Right lobe of liver (tissue), 6 donors: ENCODE measurements at places on chromosomes 2 and 18. TPM values are rescaled to one million over a fixed set of nuclear protein-coding genes. Genes with fewer than 3 reads are reported as not detected.

DNA sequence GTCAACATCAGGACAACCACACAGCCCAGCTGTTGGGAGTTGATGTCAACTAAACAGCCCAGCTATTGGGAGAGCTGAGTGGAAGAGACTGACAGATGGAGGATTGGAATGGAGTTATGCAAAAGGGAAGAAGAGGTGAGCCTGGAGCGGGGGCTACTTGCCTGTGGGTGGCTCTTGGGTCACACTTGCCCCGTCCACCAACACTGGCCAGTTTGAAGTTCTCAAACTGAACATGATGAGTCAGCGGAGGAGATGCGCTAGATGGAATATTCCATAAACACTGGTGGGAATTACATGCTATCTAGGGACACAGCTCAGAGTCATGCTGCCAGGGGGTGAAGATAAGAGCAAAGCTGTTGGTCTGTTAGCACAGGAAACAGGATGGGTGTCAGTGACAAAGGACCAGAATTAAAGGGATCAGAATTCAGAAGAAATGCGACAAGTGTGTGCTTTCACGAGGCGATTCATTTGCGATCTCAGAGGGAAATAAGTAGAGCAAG is 33.2 kb upstream of the AGAP1 start:
- H3K27me3 ChIP-seq = no peaks in the 10 kb centered on the region
- H3K36me3 ChIP-seq = no peaks in the 10 kb centered on the region
- no peak overlapping the region for H3K27ac ChIP-seq
- DNase-seq = no peak
- H3K4me1 ChIP-seq = no peaks in the 10 kb centered on the region

DNA sequence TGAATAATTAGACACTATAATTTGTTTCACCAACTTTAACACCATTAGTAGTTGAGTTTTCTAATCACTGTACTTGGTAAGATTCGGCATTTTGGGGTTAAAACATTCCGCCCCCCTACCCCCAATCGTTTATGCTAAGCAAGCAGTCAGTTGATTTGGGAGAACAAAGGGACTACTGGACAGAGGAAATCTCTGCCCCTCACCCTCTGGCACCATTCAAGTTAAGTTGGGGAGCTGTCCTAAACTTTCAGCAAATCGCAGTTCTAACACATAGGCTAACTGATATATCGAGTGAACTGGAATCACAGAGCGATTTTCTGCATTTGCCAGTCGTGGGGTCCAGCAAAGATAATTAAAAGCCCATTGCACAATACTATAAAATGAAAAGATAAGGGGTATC is 5.6 kb downstream of the KLF7 start:
- no peaks in the 10 kb centered on the region for H3K27me3 ChIP-seq
- H3K4me1 ChIP-seq = peaks cover 24% of the 10 kb centered on the region
- H3K36me3 ChIP-seq = no peaks in the 10 kb centered on the region
- no peak overlapping the region for H3K27ac ChIP-seq
- no peak for DNase-seq

DNA sequence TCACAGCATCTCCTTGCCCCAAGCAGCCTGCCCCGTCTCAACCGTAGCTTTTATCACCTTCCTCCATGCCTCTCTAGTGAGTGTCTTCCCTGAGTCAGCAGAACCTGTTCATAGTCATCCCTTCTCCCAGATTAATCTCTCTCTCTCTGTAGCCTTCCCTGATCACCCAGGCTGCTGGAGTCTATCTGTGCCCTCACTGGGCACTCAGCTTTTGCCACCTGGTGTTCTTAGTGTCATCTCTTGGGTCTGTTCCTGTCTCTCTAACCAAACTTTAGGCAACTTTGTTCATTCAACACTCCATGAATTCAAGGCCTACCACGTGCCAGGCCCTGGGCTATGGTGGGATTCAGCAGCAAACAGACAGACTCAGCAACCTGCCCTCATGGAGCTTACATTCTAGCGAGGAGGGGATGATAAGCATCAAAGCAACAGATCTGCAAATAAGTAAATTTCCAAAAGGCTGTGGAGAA is 159.1 kb downstream of the SMAD7 start:
- no peak overlapping the region for H3K27ac ChIP-seq
- H3K4me1 ChIP-seq = no peaks in the 10 kb centered on the region

DNA sequence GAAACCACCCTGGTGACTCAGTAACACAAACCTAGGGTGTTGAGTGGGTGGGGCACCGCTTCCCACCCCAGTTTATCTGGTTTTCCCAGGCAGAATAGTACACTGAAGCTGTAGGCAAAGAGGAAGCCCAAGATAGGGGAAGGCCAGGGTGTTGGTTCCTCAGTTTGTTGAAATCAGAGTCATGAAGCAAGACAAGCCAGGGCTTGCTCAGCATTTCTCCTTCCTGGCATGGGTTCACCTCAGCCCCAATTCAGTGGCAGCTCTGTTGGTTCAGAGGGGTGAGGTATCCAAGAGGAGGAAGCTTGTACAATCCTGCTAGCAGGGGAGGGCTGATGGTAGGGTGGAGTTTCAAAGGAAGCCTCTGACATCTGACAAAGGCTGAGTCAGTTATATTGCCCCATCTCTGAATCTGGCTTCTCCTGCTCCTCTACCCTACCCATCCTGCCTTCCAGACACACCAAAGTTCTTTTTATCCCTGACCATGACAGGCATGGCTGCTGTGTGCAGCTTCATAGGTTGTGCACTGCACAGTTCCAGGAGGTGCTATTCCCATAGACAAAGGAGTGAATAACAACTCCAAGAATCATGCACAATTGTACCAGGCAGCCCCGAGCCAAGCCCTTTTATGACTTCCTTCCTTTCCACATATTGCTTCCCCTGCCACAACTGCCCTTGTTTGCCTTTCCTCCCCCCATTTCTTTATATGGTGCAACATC is 24.9 kb upstream of the RAB10 start:
- H3K27me3 ChIP-seq = no peaks in the 10 kb centered on the region
- H3K4me3 ChIP-seq = no peak overlapping the region
- no peaks in the 10 kb centered on the region for H3K36me3 ChIP-seq
- H3K27ac ChIP-seq = no peak overlapping the region

- no peak overlapping the region for H3K27ac ChIP-seq
- H3K4me3 ChIP-seq = no peak overlapping the region
- no peaks in the 10 kb centered on the region for H3K27me3 ChIP-seq
Measured at GRCh38 chr18:61239051-61239450, 94.2 kb upstream of the CDH20 start.

- DNase-seq = no peak
- H3K36me3 ChIP-seq = no peaks in the 10 kb centered on the region
- H3K4me3 ChIP-seq = no peak overlapping the region
- no peaks in the 10 kb centered on the region for H3K27me3 ChIP-seq
Measured at GRCh38 chr2:16773080-16773713, 107.6 kb upstream of the CYRIA start.

ANKRD53 gene
- total RNA-seq = not detected

RND3 gene
- total RNA-seq = 20.1 TPM

ASIC4 gene
- total RNA-seq = not detected

CTAGE1 gene
- total RNA-seq = not detected

TWIST2 gene
- total RNA-seq = not detected

FBLN7 gene
- 2.8 TPM for total RNA-seq

DNA sequence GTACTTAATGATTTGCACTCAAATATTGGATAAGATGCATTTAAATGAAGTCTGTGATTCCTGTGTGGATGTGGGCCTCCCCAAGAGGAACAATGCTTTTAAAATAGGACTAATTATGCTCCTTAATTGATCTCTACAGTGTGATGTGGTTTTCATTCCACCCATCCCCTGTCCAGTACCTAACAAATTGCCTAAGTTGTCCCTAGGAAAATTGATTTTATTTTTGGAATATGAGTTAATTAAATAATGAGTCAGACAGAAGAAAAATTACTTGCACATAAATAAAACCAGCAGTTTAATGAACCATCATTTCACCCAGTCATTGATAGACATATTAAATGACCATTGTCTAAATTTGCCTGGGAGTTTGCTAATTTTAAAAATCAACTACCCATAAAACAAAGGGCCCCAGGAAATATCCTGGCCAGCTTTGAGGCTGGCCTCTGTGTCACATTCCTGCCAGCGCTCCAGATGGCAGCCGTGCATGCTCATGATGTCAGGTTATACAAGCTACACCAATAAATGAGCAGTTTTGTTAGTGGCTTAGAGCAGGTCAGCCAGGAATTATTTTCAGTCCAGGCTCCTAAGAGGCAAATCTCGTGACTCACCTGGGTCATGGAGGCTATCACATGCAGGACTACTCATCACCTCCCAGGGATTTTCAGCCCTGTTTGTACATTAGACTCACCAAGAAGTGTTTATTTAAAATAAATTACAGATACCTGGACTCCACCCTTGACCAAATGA is 31.9 kb downstream of the ABHD3 start:
- no peaks in the 10 kb centered on the region for H3K4me1 ChIP-seq
- no peak for DNase-seq
- no peak overlapping the region for H3K27ac ChIP-seq
- H3K36me3 ChIP-seq = no peaks in the 10 kb centered on the region
- H3K4me3 ChIP-seq = no peak overlapping the region

- no peak overlapping the region for H3K4me3 ChIP-seq
- no peaks in the 10 kb centered on the region for H3K36me3 ChIP-seq
- H3K27me3 ChIP-seq = no peaks in the 10 kb centered on the region
- no peak for DNase-seq
- peak overlapping the region; percentile 11 for H3K27ac ChIP-seq
- no peaks in the 10 kb centered on the region for H3K4me1 ChIP-seq
Measured at GRCh38 chr2:215693193-215693998, 257.5 kb upstream of the FN1 start.

GRCh38 chr2:97713296-97714083 is at the start of gene ZAP70:
ZAP70 (plus strand) TSS chr2:97713576; CDS start chr2:97724037, 10,461 bp downstream.
- peak; percentile 40 for DNase-seq
- H3K4me3 ChIP-seq = peak within 1 kb of the TSS; percentile 4
- H3K4me1 ChIP-seq = no peaks in the 10 kb centered on the region
- H3K27ac ChIP-seq = no peak within 1 kb of the TSS
- no peaks in the 10 kb centered on the region for H3K27me3 ChIP-seq

GRCh38 chr2:62208758-62209114 is 12.8 kb downstream of the B3GNT2 start:
- H3K4me1 ChIP-seq = peaks cover 4% of the 10 kb centered on the region
- no peaks in the 10 kb centered on the region for H3K36me3 ChIP-seq
- no peak overlapping the region for H3K27ac ChIP-seq
- no peak for DNase-seq
- no peak overlapping the region for H3K4me3 ChIP-seq

REG3G gene
- not detected for total RNA-seq

RNPEPL1 gene
- 31.0 TPM for total RNA-seq

- H3K27ac ChIP-seq = no peak overlapping the region
- H3K4me1 ChIP-seq = no peaks in the 10 kb centered on the region
- H3K36me3 ChIP-seq = no peaks in the 10 kb centered on the region
- no peak overlapping the region for H3K4me3 ChIP-seq
Measured at GRCh38 chr2:174729797-174730697, 34.2 kb downstream of the CHRNA1 start.

DNA sequence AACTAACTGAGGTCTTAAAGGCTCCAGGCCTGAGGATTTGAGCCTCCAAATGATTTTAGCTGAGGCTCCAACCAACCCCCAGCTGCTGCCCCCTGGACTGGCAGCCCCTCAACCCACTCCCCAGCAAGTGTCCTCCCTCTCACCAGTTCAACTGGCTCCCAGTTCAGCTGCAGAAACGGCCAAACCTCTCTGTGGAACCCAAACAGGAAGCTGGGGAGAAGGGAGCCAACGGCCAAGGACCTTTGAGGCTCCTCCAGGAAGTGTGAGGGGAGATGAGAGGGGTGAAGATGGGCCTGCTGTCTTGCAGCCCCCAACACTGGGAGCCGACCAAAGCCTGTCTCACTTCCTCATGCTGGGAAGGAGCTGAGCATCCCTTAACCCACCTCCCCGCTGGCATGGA is 24.9 kb downstream of the ZFP36L2 start:
- H3K36me3 ChIP-seq = no peaks in the 10 kb centered on the region
- H3K4me3 ChIP-seq = no peak overlapping the region
- no peak overlapping the region for H3K27ac ChIP-seq
- H3K27me3 ChIP-seq = no peaks in the 10 kb centered on the region
- DNase-seq = no peak
- no peaks in the 10 kb centered on the region for H3K4me1 ChIP-seq

GRCh38 chr2:57569396-57569795 is 477.2 kb upstream of the VRK2 start:
- H3K36me3 ChIP-seq = no peaks in the 10 kb centered on the region
- no peak overlapping the region for H3K27ac ChIP-seq
- no peak for DNase-seq
- H3K27me3 ChIP-seq = no peaks in the 10 kb centered on the region

CNTNAP5 gene
- total RNA-seq = not detected

GRCh38 chr18:24031318-24031717 is 16.8 kb downstream of the TTC39C start:
- DNase-seq = no peak
- no peaks in the 10 kb centered on the region for H3K4me1 ChIP-seq
- no peaks in the 10 kb centered on the region for H3K36me3 ChIP-seq
- H3K4me3 ChIP-seq = no peak overlapping the region

VIT gene
- total RNA-seq = not detected

TANC1 gene
- total RNA-seq = 4.0 TPM

GRCh38 chr2:215611609-215612386 is 175.9 kb upstream of the FN1 start:
- DNase-seq = no peak
- H3K27me3 ChIP-seq = no peaks in the 10 kb centered on the region
- H3K4me3 ChIP-seq = no peak overlapping the region
- H3K4me1 ChIP-seq = no peaks in the 10 kb centered on the region
- no peak overlapping the region for H3K27ac ChIP-seq

ZSWIM2 gene
- not detected for total RNA-seq

FAP gene
- 0.55 TPM for total RNA-seq

- no peaks in the 10 kb centered on the region for H3K27me3 ChIP-seq
- no peaks in the 10 kb centered on the region for H3K36me3 ChIP-seq
- H3K4me1 ChIP-seq = no peaks in the 10 kb centered on the region
Measured at GRCh38 chr2:66445925-66446871, 11.3 kb downstream of the MEIS1 start.

SLC30A3 gene
- total RNA-seq = not detected

DNA sequence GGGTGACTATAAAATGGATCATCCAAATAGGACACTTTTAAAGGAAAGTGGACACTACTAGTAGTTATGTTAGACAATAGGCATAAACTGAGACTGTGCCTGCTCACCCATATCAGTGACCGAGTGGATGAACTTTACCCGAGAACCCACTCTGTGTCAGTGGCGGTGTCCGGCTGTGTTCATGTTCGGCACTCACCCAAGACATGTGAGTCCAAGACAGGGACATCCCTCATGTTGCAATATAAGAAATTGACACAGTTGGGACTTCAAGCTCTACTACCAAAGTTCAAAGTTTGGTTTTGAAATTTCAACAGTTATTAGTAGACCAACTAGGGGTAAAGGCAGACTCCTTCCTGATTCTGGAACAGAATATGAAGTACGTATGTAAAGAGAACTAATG is 326.3 kb upstream of the TNP1 start:
- no peaks in the 10 kb centered on the region for H3K36me3 ChIP-seq
- no peaks in the 10 kb centered on the region for H3K27me3 ChIP-seq
- H3K4me1 ChIP-seq = no peaks in the 10 kb centered on the region

DNA sequence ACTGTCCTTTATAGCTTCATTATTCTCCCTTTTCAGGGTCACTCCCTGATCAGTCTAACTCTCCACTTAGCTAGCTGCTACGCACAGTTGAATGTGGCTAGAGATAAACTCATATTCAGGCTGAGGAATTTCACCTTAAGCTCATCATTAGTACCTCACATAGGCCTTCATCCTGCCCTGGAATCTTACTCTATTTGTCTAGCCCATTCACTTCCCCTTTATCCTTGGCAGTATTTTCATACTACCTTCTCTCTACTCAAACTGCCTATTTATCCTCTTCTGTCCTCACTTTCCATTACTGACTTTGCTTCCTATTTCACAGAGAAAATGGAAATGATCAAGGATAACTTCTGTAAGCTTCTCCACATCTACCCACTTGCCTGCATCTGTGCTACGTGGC is 10.6 kb upstream of the DSC2 start:
- no peaks in the 10 kb centered on the region for H3K36me3 ChIP-seq
- H3K27me3 ChIP-seq = no peaks in the 10 kb centered on the region
- no peak for DNase-seq

OSR1 gene
- total RNA-seq = 0.12 TPM
